Activated T-helper 1 cell treated with anti-CD3 and anti-CD28 coated beads, Interleukin-2, amount 50 U/mL, for 16 hours (primary cell): ENCODE measurements at places on chromosomes 2 and 18.

DNA sequence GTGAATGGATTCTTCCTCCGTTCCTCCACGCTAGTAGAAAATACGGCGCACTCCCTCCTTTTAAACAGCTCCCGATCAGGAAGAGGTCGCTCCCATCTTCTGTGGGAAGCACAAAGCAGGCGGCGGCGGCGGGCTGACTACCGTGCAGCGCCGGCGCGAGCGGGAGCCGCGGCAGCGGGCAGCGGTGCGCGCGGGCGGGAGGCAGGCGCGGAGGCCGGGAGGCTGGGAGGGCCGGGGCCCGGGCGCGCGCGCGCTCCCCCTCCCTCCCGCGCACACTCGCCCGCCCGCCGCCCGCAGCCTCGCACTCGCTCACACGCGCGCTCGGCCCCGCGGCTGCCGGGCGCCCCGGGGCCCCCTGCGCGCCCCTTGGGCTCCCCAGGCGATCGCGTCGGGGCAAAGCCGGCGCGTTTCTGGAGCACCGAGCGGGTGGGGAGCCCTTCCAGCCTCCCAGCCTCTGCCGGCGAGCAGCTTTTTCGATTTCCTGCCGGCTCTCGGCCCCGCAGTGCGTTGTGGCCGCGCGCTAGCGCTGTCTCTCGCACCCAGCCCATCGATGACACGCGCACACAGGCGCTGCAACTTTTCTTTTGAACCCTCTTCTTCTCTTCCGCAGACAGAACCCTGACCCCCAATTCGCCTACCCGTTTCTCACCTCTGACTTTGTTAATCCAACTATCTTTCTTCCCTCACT is at the start of gene SLC8A1:
Gene SLC8A1, minus strand, starts transcription at position 173 of the 688 bp plus-strand sequence.
- DNase-seq = no peak

GRCh38 chr2:233857511-233858141 is 3.3 kb upstream of the HJURP start:
- no peak for DNase-seq

DNA sequence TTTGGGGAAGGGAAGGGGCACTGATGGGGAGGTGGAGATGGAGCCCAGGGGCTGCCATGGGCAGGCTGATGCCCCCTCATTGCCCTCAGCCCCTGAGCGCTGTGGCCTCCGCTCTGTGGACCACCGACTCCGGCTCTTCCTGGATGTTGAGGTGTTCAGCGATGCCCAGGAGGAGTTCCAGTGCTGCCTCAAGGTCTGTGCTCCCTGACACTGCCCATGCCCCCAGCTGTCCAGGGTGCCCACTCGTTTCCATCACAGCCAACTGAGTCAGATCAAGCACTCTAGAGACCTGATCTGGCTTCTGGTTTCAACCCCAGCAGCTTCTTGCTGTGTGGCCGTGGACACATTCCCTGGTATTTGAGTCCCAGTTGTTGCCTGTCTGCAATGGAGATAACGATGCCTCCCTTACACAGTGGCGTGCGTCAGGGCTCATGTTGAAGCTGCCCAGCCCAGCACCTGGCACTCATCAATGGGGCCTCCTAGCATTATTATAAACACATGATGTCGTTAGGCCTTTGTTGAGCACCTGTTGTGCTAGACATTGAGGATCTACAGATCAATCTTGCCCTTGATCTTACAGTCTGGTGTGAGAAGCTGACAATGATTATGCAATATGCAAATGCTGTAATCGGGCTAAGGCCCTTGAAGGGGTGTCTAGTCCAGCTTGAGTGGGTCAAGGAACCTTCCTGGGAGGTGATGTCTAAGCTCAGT is 14.4 kb downstream of the STK11IP start:
- no peak for DNase-seq

DNA sequence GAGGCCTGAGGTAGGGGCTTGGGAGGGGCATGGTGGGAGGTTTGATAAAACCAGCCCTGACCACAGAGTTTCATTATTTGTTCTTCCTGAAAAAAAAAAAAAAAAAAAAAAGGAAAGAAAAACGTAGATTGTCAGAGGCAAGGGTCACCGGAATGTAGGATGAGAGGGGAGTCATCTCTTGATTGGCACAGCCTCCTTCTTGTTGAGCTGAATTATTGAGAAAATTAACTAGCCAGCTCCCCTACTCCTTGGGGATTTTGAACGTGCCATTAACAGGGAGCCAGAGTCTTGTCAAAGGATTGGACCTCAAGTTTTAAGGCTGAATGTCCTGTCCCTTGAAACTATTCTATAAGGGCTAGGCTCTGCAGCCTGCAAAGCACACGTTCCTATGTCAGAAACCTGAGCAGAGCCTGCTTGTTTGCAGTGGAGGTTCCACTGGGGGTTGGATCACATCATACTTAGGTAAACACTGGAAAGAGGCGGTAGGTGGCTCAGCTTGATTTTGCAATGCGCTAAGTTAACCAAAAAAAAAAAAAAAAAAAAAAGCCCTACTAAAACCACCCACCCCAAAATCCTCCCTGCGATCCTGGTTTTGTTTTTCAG is 2.3 kb downstream of the INHBB start:
- DNase-seq = no peak

GRCh38 chr18:40375837-40376236 is 1579.2 kb upstream of the PIK3C3 start:
- no peak for DNase-seq

GRCh38 chr18:56389190-56389589 is 249.2 kb downstream of the TXNL1 start:
- DNase-seq = no peak

DNA sequence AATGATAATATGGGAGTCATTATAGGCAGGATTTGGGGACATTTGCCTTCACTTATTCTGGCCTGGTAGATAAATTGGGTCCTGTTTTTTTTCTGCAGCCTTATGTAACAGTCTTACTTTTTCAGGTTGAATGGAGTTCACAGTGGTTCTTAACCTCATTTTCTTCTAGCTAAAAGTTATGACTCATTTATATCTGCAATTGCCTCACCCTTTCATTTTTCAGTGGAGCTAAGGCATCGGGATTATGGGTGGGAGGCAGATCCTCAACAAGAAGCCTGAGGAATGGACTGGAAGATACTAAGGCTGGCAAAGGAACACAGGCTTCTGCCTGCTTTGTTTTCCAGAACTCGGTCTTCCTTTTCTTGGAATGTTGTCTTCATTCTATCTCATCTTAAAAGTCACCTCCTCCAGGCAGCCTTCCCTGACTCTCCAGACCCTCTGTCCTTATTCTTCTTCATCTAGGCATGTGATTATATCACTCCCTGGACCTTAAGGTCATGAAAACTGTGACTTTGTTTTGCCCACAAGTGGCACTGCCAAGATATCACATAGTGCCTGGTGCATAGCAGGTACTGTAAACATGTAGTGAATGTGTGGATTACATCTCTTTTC is 41.0 kb upstream of the ACSL3 start:
- DNase-seq = no peak

- no peak for DNase-seq
Observed at GRCh38 chr2:228344531-228344930, 163.0 kb upstream of the SPHKAP start.

DNA sequence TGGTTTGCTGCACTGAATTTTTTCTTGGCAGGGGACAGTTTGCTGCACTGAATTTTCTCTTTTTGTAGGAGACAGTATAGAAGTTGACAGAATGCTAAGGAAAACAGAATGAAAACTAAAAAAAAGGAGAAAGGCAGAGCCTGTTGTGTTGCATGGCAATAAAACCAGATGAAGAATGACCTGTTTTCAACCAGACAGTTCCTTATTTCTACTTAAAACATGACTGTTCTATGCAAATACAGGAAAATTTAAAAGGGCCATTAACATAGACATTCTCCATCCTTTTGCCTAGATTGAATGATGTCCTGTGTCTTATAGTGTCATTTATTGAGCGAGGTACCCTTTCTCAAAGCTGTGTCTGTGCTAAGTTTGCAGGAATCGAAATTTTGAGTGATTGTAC is 33.3 kb downstream of the ABI2 start:
- DNase-seq = no peak

GRCh38 chr2:215933151-215933550 is 80.2 kb downstream of the MREG start:
- no peak for DNase-seq

DNA sequence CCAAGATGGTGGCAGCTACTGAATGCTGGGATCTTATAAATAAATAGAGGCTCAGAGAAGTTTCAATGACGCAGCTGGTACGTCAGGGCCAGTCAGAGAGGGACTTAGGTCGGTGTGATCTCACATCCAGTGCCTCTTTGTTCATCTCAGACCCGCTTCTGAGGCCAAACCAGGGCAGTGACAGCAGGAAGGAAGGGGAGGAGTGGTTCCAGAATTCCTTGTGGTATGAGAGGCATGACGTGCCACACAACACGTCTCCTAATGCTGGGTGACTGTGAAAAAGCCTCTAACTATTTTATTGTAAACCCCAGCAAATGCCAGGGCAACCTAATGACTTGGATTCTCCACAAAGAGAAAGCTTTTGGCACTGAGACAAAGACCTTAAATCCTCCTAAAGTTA is 423.3 kb downstream of the LPIN1 start:
- no peak for DNase-seq

- no peak for DNase-seq
Observed at GRCh38 chr2:709138-709765, 32.0 kb upstream of the TMEM18 start.

- DNase-seq = no peak
Observed at GRCh38 chr18:59744271-59744721, 47.1 kb upstream of the CCBE1 start.

GRCh38 chr2:125746321-125747164 is 909.4 kb upstream of the GYPC start:
- no peak for DNase-seq

DNA sequence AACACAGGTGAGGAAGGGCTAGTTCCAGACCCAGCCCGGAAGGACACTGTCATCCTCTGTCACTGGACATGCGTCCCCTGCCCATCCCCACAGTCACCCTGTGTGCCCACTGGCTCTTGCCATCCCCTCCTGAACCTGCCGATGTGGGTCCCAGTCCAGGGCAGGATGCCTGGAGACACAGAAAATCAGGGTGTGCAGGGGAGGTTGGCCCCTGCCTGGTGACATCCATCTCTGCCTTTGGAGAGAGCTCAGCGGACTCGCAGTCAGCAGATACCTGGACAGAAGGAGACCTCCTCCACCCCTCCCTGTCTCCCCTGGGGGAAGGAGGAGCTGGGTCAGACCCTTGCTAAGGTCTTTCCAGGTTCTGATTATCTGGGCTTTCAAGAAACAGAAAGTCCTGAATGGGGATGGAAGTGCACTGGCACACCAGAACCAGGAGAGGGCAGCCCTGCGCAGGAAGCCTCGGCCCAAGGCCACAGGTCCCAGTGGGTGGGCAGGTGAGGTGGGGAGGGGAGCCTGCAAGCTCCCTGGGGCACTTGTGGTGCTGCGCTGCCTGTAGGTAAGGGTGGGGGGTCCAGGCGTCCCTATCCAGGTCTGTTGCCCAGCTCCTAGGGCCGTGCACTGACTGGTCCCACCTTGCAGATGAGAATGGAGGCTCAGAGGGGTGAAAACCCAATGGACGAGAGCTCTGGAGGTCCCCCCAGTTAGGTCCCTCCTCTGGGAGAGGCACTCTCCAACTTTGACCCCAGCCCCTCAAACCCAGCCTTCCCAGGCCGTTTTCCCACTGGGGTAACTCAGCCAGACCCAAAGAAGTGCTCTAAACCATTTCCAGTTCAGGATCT is 9.7 kb upstream of the OTOS start:
- DNase-seq = no peak
